Endothelial cell of umbilical vein (primary cell): ENCODE measurements at places on chromosomes 5 and 9. TPM values are rescaled to one million over a fixed set of nuclear protein-coding genes. Genes with fewer than 3 reads are reported as not detected.

- H3K27me3 ChIP-seq, result no peaks in the 10 kb centered on the region
- peaks cover 15% of the 10 kb centered on the region for H3K4me1 ChIP-seq
- DNase-seq, result no peak
- H3K27ac ChIP-seq, result no peak overlapping the region
These were observed 211.2 kb downstream of the GADD45G start for GRCh38 chr9:89815903-89816573.

- no peaks in the 10 kb centered on the region for H3K4me1 ChIP-seq
- no peak for DNase-seq
- H3K36me3 ChIP-seq, result no peaks in the 10 kb centered on the region
These were observed 32.0 kb upstream of the DMRT2 start for GRCh38 chr9:1018121-1018520.

The NTRK2 gene
- total RNA-seq, result 0.05 and 0.13 TPM in 2 replicates

The COL15A1 gene
- total RNA-seq, result 0.05 TPM in 1 of 2 replicates, not detected in the other

The GZMA gene
- not detected in 2 replicates for total RNA-seq
